ENCODE measurements at places on chromosomes 1 and 21.

GRCh38 chr1:31730336-31731048 is 26.7 kb upstream of the COL16A1 start:
- DNase-seq: no peak

- DNase-seq: no peak
Observed at GRCh38 chr1:101004061-101004460, 21.5 kb downstream of the DPH5 start.

- DNase-seq: no peak
Observed at GRCh38 chr1:51968632-51969031, 21.9 kb downstream of the RAB3B start.

GRCh38 chr1:80441664-80442063 is 1359.1 kb upstream of the ADGRL2 start:
- no peak for DNase-seq

- no peak for DNase-seq
Observed at GRCh38 chr1:92219028-92219427, 1.3 kb downstream of the C1orf146 start.

DNA sequence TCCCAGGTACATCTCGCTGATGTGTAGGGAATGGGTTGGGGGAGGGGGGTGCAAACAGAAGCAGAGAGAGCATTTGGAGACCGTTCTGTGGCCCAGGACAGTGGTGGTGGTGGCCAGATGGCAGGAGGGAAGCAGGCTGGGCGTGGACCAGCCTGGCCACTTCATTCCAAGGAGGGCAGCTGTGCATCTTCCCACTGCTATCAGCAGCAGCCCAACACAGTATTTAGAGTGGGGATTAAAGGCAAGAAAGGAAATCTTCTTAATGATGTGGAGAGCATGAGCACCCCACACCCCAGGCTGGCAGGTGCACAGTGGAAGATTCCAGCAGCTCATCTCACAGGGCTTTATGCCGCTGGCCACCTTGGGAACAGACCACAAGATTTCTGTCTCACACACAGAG is 198.7 kb downstream of the NPHP4 start:
- DNase-seq: no peak

DNA sequence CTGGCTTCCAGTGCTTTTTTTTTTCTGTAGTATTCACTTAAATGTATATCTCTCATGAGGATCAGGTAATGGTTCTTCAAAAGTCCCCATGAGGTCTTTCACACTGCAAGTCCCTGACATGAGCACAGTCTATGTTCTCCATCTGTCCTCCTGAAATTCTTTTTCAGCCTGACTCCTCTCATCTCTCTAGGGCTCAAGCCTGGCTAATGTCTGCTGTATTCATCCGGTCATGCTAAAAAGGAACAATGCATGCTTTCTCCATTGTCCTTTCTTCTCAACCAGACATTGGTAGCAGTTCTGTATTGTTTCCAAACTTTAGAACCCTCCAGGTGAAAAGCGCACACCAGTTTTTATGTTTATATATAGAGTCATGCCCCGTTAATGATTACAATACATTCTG is 368.3 kb upstream of the OLFM3 start:
- DNase-seq: no peak

DNA sequence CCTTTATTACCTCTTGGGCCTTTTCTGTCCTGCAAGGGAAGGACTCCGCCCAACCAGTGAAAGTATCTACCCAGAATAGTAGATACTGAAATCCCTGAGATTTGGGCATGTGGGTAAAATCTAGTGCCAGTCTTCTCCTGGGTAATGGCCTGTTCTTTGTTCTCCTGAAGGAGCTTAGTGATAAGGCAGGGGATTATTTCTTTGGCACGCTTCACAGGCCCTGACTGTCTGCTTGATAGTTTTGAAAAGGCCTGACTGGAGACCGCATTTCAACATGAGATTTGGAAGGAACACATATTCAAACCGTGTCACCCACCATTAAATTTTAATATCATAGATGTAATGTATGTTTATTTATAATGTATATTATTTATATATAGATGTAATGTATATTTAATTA is 48.9 kb downstream of the RASAL2 start:
- no peak for DNase-seq
